RKO (cell line): ENCODE measurements at places on chromosomes 4 and X.

- peak; percentile 64 for DNase-seq
Observed at GRCh38 chrX:46665232-46666152, 91.9 kb downstream of the CHST7 start.

DNA sequence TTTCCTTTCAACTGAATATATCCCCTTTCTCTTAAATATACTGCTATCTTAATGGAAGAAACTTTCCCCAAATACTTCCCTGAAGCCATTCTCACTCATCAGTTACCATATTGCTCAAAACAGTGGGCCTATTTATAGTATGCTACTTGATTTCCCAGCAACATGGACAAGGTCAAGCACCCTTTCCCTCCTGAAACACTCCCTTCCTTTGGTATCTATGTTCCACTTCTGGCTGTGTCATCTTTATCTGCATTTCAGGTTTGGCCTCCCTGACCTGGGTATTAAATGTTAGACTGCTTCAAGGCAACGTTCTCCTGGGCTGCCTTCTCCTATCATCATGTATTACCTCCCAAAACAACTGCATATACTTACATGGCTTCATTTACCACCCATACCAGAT lies 101.3 kb downstream of the ZAR1 start:
- DNase-seq = no peak

DNA sequence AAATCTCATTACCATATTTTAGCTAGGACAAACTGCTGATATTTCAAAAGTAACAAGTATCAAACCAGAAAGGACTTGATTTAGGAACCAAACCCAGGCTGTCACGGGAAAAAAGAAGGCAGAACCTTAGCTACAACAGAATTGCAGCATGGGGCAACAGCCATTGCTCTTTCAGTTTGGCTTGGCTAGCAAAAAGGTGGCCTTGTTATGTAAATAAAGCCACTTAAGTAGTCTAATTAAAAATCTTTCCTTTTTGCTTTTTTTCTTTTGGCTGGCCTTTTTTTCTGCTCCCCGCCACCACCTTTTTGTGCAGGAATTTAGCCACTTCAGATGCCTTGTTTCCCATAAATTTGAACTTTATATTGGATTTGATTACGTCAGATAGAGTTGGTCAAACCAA lies 235.9 kb downstream of the CPXCR1 start:
- DNase-seq = no peak

DNA sequence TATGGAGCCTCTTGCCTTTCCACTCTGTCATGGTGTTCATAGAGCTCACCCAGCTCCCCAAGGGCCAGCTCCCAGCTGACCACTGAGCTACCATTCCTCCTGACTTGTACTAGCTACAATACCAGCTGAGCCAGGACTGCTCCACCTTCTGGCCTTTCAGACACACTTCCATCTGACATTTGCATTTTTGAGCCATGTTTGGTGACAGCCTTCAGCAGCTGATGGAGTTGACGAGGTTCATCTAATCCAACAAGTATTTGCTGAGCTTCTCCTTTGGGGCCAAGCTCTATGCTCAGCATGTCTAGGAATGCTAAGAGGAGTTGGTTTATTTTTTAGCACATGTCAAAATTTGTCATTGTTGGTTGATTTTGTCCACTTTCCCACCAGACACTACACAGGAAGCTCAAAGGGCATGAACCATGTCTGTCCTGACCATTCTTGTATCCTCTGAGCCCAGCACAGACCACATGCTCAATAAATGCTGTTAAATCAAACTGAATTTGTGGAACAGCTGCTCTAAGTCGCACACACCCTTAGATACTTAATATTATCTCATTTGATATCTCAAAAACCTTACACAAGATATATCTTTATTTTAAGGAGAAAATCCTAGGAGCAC lies 142.6 kb upstream of the PPARGC1A start:
- DNase-seq = peak; percentile 48

GRCh38 chr4:92969650-92970379 lies 666.0 kb downstream of the GRID2 start:
- DNase-seq = peak; percentile 90

DNA sequence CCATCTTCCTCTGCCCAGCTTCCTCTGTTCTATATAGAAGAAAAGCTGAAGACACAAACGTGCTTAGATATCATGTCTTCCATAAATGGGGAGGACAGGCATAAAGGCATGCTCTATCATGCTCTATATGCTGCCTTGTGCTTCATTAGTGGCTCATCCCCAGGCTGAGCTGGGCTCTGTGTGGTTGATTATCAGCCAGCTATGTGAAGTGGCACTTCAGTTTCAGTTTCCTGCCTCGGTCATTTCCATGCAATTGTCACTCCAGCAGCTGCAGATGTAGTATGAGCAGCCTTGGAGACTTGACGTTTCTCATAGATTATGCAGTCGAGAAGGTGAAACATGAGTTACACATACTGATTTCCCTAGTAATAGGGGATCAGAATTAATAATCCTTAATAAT lies 106.2 kb downstream of the SYTL5 start:
- no peak for DNase-seq

GRCh38 chrX:107775000-107775733 lies 420 bp downstream of the TSC22D3 start:
- DNase-seq = no peak

- no peak for DNase-seq
Observed at GRCh38 chrX:34657726-34658070, 613 bp upstream of the TMEM47 start.

DNA sequence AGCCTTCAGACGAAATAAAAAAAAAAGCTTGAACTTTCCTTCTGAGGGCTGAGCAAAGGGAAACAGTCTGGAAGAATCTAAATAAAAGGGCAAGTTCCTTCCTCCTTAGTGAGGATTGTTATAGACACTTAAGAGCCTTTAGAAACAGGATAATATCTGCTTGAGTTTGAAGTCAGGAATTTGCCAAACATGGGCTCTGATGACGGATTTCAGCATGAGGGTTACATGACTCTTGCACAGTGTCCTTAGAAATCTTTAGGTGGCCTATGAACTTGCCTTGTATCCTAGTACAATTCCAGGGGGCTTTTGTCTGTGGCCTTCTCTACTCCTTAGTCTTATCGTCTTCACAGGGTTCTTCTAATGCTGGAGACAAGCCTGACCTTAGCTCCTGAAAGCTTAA lies 94.1 kb downstream of the RLIM start:
- DNase-seq = no peak

- no peak for DNase-seq
Observed at GRCh38 chr4:30553706-30554105, 166.5 kb upstream of the PCDH7 start.

GRCh38 chrX:125436855-125437254 lies 117.2 kb downstream of the TEX13C start:
- peak; percentile 10 for DNase-seq

- no peak for DNase-seq
Observed at GRCh38 chr4:137310166-137310565, 222.1 kb downstream of the PCDH18 start.

- no peak for DNase-seq
Observed at GRCh38 chr4:154604696-154605200, 7.7 kb downstream of the FGG start.

DNA sequence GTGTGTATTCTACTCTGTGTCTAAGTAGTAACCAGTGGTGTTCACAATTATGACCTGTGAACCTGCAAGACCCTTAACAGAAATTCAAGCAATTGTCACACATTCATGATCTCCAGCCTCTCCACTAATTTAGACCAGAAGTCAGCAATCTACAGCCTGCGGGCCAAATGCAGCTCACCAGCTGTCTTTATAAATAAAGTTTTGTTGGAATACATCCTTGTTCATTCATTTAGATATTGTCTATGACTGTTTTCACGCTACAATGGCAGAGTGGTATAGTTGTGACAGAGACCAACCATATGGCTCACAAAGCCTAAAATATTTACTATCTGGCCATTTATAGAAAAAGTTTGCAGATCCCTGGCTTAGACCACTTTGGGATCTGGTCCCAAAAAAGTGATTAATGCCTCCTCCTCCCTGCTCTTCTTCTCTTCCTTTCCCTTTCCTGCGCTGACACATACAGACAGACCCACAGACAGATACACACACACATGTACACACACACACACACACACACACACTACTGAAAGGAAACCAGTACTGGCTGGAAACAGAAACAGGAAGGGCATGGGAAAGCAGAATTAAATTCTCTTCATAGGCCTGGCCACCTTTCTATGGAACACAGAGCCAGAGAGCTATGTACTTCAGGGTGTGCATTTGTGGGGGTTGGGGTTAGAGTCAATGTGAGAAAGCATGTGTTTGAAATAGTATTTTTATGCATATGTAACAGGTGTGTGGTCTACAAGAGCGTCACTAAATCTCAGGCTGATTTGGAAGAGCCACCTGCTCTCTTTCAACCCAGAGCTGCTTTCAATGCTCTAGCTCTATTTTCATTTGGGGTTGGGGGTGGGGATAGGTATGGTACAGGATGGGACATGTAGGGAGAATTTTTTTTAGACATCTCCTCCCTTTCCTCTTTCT lies 49.7 kb upstream of the TMEM164 start:
- no peak for DNase-seq

- DNase-seq = peak; percentile 58
Observed at GRCh38 chr4:154779362-154779947, 1.6 kb upstream of the RBM46 start.

- DNase-seq = peak; percentile 49
Observed at GRCh38 chr4:71229477-71230270, 109.1 kb upstream of the SLC4A4 start.

DNA sequence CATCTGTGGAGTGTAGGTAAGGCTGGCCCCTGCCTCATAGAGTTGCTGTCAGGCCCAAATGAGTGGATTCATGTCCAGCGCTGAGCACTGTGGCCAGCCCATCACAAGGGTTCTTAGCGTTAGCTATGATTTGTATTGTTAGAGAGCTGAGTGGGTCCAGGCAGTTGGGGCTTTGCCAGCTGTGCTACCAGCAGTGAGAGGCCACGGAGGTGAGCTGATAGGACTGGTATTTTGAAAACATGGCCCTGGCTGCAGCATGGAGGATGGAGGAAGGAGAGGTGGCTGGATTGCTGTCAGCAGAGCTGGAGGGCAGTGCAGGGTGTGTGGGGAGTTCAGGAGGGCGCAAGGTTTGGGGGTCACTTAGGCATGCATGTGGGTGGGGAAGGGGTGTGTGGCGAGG lies 69.8 kb downstream of the PSAPL1 start:
- no peak for DNase-seq

GRCh38 chr4:85953651-85954018 lies 406.2 kb downstream of the MAPK10 start:
- peak; percentile 30 for DNase-seq

DNA sequence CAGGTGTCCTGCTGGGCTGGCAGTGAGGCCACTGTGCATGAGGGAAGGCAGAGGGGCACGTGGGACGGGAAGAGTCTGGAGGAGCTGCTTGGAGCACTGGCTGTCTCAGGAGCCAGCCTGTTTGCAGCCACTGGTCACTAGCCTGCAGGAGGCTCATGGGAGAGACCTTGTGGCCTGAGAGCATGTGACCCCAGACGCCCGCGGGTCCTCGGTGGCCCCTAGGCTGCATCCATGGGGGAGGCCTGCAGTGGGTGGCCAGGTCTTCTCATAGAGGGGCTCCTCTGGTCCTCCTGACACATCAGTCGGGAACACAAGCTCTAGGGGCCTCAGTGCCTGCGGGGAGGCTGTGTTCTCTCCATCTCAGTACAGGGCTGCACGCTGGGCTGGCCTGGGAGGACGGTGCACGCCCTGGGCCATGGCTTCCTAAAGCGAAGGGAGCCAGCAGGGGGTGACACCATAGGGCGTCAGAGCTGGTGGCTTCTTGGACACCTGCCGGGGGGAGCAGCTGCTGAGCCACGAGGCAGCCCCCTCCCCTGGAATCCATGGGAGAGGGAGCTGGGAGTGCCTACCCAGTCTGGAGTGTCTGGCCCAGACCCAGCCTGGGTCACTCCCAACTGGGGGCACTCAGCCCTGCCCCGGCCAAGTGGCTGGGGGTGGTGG lies 12.3 kb downstream of the NAT8L start:
- DNase-seq = no peak

GRCh38 chr4:155772459-155773195 lies 13.8 kb downstream of the GUCY1B1 start:
- no peak for DNase-seq

DNA sequence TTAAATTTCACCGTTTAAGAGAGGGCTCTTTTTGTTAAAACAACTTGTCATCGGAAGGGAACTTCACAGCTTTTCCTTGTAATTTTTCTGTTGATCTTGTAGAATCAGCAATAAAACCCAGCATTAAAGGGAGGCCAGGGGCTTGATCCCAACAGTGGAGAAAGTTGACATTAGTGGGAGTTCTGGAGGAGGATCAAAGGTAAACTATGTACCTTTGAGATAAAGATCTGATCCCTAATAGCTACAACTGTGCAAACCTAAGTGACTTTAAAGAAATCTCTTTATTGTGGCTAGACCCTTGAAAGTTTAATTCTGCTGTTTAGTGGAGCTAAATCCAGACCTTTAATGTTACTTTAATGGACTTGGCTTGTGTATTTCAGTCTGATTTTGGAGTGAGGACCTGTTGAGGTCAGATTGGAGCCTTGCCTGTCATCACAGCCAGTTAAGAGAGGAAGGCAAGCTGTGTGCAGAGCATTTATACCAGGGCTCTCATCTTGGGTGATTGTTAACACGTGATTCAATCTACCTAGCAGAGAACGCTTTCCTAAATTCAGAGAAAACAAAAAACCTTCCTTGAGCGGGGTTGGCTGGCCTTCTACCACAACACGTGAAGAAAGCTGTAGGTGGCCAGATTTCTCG lies 1.7 kb downstream of the DOCK11 start:
- no peak for DNase-seq

DNA sequence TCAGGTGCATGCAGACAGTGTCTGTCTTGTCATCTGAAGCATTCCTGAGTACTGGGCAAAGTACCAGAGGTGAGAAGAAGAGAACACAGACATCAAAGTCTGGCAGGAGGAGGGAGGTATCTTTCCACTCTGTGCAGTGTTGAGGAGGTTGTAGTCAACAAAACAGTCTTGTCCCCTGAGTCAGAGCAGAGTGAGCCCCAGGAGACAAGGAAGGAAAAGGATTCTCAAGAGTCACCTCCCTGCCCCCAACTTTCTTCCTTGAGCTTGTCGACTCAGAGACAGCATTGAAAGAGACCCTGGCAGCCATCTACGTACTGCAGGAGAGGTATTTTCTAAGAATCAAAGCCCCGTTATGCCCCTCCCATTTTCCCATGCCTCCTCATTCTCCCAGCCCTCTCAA lies 4.4 kb upstream of the SRPX start:
- DNase-seq = no peak

GRCh38 chr4:118338981-118339765 lies 13.6 kb downstream of the PRSS12 start:
- peak; percentile 49 for DNase-seq

DNA sequence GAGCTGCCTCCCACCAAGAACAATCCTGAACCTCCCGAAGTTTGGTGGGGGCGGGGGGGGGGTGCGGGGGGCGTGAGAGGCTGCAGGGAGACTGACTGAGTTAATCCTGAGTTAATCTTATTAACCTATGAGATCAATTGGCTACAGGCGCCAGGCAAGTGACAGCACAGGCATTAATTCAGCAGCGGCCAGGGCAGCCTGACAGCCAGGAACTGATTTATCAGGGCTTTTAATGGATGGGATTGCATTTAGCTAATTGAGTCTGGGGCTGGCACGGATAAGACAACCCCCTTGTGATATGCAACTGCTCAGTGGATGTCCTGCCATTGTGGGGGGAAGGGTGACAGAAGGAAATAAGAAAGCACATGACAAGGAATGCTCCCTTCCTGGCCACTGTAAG lies 16.3 kb downstream of the RTL5 start:
- DNase-seq = no peak
